ENCODE measurements at places on chromosomes 7 and 10.

DNA sequence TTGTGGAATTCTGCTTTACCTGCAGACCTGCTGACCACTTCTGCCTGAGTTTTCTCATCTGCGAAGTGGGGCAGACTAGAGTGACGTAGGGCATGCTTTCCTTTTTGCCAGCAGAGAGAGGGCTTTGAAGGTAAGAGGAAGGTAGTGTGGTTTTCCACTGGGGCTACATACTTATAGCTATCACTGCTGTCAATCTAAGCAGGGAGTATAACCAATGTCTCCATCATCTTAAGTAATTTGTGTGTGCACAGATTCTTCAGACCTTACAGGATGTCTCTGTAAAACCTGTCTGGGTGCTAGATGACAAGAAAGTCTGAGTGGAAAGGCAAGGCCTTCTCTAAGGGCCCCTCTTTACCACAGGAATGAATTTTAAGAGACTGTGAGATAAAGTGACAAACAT, 106.8 kb downstream of the RBM20 start:
- no peak for DNase-seq

DNA sequence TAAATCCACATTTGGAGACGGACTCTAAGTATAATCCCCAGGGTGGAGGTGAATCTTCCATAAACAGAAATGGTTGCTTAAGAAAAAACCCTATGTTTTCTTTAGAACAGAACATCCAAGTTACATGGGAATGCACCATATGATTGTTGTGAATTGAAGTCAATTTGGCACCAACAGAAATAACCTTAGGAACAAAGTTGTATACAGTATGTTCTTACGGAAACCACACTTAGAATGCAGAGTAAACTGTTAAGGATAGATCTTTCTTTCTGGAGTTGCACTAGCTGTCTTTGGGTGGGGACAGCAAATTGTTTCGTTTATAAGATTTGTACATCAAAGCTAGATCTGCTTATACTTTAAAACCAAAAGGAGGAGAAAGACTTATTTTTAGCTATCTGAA, 316.4 kb downstream of the PTEN start:
- no peak for DNase-seq

DNA sequence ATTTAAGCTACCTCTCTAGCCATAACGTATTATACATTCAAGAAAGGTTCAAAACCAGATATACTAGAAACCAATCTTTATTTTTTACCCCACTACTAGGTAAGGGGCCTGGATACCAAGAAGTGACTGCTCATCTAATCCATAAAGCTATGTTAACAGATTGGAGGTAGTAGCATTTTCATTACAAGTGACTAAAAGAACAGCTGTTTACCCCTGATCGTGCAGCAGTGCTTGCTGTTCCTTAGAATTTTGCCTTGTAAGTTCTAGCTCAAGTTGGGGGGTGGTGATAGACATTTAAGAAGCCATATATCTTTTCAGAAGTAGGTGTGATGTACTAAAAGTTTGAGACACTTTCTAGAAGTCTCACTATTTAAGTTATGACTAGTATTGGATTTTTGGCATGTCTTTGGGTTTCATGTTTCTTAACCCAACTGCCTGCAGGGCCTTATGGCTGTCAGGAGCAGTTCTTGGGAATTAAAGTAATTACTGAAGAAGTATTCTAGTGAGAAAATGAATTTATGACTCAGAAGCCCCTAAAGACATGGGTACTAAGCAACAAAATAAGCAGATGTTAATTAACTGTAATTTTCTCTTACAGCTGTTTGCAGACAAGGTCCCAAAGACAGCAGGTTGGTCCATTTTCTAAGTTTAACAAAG, 2.3 kb downstream of the PPIA start:
- DNase-seq, result no peak

DNA sequence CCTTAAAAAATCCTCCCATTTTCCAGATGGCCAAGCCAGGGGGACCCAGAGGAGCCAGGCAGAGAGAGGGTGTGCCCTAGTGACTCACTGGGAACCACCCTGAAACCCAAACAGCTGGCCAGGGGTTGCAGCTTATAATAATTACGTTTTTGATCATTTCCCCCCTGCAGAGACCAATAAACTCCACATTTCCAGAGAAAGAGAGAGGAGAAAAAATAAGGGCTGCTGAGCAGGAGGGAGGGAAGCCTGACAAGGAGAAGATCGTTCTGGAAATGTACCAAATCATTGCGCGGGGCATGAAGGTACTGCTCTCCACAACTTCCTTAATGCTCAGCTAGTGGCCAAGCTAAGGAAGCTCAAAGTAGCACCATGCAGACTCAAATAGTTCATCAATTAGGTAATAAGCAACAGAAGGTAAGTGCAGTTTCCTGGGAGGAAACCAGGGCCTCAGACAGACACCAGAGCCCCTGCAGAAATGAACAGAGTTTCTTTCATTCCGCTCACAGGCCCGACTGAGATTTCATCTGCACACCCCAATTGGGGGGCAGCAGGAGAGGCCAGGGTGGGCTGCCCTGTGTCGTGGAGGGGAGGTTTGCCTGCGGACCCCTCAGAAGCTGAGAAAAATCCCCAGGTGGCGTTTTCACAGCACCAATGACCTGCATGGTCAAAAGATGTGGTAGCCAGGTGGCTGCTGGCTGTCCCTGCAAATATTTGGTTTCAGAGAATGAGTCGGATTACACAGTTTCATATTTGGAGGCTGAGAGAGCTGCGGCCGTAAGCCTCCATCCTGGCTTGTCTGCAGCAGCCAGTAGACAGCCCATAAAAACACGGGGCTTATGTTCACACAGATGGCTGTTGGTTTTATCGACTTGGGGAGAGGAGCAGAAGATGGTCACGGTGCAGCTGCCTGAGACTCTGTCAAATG, 153.2 kb upstream of the LYZL2 start:
- DNase-seq, result peak; percentile 53

DNA sequence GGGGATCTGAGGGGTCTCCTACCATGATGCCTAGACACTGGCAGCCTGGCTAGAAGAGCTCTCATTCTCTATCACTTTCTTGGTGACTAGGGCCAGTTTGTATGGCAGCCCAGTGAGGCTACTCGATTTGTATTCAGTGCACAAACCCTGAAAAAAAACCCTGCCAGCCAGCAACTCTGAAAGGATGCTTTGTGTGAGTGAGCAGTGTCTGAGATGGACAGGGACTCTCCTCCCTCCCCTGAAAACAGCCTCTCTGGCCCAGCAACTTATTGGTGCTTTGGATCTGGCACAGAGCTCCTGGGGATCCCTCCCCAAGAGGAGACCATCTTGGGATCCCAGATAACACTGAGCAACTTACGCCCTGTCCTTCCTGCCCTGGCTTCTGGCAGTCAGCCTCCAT, 10.8 kb upstream of the LRRC4 start:
- DNase-seq, result no peak

DNA sequence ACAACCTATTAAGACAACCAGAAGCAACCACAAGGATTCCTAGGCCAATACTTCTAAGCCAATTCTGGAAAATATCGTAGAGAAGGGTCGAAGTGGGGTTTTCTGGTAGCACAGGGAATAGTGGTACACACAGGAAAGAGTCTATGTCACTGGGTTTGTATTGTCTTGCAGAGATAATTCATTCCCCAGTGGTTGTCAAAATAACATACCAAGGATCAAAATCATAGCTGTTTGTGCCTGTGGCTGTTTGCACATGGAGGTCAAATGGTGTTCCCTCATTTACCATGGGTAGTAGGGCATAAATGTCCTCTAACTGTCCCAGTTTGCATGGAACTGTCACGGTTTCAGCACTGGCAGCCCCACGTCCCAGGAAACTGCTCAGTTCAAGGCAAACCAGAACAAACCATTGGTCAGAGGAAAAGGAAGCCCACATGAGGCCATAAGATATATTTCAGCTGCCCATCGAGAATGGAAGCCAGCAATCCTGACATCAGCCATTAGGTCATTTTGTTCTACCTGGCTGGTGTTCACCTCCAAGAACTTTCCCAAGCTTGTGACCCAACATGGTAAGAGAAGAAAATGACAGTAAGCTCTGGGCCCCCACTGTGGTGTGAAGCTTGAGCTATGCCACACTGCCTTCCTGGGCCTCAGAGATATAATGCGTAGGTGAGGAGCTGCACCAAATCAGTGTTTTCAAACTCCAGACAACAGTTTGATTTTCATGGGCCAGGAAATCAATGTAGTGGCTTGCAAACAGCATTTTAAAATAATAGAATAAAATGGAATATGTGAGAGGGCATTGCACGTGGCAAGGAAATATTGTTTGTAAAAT, 53.9 kb upstream of the NFE2L3 start:
- DNase-seq, result no peak
